ENCODE measurements at places on chromosomes 11 and 22.

- DNase-seq: peak; percentile 51
Measured at GRCh38 chr11:36775130-36775529, 177.1 kb upstream of the RAG2 start.

DNA sequence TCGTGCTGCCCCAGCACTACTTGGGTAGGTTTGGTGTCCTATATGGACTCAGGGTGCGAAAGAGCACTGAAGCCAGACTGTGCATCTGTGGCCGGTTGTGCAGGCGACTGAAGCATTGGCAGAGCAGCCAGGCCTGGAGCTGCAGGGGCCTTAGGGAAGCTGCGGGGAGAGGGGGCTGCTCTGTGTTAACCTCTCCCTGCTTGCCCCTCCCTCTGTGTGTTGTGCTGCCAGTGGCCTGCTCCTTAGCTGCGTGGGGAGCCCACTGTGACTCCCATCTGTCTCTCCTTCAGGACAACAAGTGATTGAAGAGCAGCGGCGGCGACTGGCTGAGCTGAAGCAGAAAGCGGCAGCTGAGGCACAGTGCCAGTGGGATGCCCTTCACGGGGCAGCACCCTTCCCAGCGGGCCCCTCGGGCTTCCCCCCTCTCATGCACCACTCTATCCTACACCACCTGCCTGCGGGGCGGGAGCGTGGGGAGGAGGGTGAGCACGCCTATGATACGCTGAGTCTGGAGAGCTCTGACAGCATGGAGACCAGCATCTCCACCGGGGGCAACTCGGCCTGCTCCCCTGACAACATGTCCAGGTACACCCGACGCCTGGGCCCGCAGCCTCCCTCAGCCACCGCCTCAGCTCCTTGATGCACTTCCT, 34.3 kb downstream of the TREH start:
- no peak for DNase-seq

DNA sequence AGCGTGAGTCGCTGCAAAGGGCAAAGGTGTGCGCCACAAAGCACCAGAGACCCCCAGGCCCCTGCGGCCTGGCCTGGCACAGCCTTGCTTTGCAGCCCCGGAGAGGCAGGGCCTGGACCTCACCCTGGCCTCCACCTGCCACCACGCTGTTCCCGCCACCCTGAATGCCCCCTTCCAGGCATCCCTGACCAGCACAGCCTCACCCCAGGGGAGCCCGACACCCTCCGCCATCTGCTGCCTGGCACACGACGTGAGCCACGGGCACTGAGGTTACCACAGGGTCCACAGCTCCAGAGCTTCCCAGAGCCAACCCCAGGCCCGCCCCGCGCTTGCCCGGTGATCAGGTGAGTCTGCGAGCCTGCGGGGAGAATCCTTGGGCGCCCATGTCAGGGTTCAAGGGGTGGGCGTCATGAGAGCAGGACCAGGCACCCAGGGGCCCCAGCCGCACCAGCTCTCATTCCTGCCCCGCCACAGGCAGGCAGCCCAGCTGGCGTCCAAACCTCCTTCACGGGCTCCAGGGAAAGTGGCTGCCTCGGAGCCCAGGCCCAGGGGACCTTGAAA, 171.3 kb downstream of the BRD1 start:
- no peak for DNase-seq

- no peak for DNase-seq
Measured at GRCh38 chr11:82521427-82521826, 212.2 kb downstream of the FAM181B start.

GRCh38 chr11:120564573-120565311, 53.2 kb downstream of the GRIK4 start:
- no peak for DNase-seq

GRCh38 chr11:115939104-115939730, 435.0 kb upstream of the CADM1 start:
- DNase-seq: no peak

GRCh38 chr22:47337161-47337621, 574.7 kb downstream of the TBC1D22A start:
- DNase-seq: peak; percentile 87

DNA sequence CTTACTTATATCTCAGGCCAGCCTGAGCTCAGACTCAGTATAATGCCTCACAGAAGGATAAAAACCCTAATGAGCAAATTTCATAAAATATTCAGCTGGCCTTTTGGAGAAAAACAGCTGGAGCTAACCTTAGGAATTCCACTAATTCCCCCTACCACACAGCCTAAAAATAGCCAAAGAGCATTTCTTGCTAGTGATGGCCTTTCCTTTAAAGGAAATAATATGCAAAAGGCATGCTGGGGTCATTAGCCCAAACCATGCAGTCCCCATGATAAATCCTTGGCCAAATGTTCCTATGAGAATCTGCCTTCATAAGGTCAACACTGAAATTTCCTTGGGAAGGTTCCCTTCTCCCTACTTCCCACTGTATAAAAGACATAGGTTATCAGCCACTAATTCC, 38.2 kb downstream of the SYTL2 start:
- DNase-seq: no peak

GRCh38 chr11:111512296-111513239, at the start of gene BTG4:
TSS of gene BTG4 (minus strand) at chr11:111512386. CDS start at chr11:111498776, 13,610 bp downstream.
- DNase-seq: no peak

DNA sequence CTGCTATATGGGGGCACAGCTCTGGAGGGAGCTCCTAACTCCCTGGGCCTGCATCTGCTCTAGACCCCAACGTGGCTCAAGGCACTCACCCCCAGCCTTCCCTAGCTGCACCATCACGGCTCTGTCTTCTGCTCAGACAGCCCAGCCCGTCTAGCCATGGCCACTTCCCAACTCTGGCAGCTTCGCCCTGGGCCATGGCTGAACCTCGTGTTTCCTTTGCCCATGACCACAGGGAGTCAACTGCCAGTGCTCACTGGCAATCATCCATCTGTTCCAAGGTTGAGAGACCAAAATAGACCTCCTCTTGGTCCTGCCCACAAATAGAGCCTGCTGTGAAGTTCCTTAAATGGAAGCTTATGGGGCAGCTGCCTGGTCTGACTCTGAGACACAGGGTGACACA, 5.4 kb downstream of the LMO1 start:
- DNase-seq: no peak

DNA sequence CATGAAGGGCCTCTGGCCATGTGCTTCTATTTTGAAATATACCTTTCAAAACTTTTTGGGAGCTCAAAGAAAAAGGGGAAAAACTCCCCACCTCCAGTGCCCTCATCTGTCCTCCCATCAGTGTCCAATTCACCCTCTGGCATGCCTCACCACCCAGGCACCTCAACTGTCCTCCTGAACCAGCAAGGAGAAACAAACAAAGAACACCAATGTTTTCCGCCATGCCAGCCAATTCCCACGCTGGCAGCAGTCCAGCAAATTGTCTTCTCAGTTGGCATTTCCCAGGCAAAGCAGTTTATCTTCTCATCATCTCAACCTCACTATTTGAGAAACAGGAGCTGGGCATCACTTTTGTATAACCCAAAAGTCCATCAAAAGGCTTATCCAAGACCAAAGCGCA, 496.9 kb downstream of the SOX6 start:
- DNase-seq: no peak

DNA sequence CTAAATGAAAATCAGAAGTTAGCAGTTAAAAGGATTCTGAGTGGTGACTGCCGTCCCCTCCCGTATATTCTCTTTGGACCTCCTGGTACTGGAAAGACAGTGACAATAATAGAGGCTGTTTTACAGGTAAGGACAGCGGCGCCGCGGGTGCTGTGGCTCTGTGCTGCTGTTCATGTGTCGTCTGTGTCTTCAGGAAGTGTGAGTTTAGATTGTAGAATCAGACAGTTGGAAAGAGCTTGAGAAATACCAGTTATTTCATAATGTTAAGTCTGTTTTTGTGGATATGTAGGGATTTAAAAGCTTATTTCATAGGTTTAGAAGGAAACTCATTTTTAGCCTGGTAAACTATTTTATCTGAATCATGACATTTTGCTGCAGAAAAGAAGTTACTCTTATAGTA, 27.4 kb upstream of the PANX2 start:
- DNase-seq: no peak

- no peak for DNase-seq
Measured at GRCh38 chr22:46021577-46021976, 44.6 kb upstream of the WNT7B start.

GRCh38 chr22:29187831-29188230, 17.9 kb upstream of the EMID1 start:
- DNase-seq: no peak

- DNase-seq: no peak
Measured at GRCh38 chr22:39917776-39918495, 17.1 kb downstream of the GRAP2 start.

GRCh38 chr11:60849641-60850520, 5.9 kb downstream of the PTGDR2 start:
- DNase-seq: no peak

GRCh38 chr11:72042064-72042745, 38.1 kb downstream of the NUMA1 start:
- DNase-seq: no peak

- DNase-seq: peak; percentile 12
Measured at GRCh38 chr11:18193010-18193409, 20.4 kb downstream of the MRGPRX4 start.

- no peak for DNase-seq
Measured at GRCh38 chr11:107583629-107584195, 7.2 kb upstream of the ELMOD1 start.

DNA sequence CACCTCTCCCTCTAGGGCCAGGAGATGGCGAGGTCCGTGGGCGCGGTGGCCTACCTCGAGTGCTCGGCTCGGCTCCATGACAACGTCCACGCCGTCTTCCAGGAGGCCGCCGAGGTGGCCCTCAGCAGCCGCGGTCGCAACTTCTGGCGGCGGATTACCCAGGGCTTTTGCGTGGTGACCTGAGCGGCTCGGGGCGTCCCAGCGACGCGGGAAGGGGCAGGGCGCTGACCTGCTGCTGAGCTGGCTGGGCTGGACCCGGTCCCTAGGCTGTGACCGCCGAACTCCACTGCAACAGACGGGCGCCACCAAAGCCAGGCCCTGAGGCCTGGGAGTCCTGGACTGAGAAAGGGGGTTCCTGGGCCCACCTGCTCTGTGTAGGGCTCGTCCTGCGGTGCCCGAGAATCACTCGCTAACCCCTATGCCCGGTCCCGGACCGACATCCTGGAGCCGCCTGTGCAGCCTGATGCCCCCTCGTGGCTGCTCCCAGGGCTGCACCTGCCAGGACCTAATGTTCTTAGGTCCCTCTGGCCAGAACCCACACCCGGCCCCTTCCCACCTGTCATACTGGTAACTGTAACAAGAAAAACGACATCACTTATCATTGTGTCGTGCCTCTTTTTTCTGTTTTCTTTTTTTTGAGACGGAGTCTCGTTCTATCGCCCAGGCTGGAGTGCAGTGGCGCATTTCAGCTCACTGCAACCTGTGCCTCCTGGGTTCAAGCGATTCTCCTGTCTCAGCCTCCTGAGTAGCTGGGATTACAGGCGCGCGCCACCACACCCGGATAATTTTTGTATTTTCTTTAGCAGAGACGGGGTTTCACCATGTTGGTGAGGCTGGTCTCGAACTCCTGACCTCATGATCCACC, 15.0 kb downstream of the RHOD start:
- peak; percentile 69 for DNase-seq

DNA sequence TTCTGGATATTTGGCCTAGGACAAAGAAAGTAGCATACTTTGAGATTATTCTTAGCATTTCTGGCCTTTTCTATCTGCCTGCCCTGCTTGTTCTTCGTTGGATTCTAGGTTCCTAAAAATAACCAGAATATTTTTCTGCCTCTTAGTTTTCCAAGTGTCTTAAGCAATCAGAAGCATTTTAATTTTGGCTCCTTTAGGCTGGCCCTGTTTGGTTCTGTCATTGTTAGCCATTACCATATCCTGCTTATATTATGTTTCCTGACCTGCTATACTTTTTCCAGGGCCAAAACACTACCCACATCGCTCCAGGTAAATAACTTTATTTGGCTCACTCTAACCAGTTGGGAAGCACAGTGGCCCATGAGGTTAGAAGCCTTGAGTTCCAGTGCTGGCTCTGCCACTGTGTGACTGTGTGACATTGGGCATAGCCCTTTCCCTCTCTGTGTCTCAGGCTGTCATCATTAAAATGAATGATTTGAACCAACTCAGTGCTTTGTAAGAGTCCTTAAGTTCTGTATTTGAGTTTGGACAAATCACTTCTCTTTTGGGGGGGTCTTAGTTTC, 91.1 kb downstream of the STIM1 start:
- no peak for DNase-seq

DNA sequence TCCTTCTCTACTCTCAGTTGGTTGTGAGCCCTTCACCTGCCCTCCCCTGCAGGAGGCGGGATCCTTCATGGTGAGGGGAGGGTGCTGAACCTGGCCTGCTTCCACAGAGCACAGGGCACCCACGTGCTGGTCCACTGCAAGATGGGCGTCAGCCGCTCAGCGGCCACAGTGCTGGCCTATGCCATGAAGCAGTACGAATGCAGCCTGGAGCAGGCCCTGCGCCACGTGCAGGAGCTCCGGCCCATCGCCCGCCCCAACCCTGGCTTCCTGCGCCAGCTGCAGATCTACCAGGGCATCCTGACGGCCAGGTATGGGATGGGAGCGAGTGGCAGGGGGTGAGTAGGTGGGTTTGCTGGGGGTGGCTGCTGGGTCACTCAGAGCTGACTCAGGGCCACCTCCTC, 6.3 kb downstream of the SSH3 start:
- DNase-seq: no peak

DNA sequence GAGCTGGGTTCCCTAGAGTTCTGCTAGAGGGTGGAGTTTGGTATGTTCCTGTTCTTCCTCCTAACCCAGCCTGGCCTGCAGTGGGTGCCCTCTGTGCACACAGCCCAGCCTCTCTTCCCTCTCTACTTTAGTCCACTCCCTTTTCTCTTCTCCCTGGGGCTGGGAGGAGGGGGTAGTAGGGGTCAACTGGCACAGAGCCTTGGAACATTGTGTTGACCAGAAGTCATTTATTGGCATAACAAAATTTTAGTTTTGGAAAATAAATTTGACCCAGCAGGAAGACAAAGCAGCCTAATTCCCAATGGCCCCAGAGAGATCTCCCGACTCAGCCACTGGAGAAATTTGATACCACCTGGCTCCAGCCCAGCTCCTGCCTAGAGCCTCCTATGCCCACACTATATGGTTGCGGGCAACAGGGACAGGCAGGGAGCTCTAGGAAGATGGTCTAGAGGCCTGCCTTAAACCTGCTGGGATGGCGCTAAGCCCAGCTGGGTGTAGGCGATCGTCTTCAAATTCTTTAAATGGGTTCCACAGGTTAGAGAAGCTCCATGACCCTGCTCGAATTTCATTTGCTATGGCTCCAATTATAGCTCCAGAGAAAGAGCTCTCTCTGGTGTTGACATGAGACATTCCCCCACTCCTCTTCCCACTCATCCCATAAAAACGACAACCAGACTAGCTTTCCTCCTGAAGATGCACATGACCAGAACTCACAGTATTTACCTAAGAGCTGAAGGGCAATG, 9.9 kb downstream of the PCSK7 start:
- DNase-seq: no peak

GRCh38 chr11:31651822-31652221, 142.3 kb downstream of the ELP4 start:
- DNase-seq: no peak

DNA sequence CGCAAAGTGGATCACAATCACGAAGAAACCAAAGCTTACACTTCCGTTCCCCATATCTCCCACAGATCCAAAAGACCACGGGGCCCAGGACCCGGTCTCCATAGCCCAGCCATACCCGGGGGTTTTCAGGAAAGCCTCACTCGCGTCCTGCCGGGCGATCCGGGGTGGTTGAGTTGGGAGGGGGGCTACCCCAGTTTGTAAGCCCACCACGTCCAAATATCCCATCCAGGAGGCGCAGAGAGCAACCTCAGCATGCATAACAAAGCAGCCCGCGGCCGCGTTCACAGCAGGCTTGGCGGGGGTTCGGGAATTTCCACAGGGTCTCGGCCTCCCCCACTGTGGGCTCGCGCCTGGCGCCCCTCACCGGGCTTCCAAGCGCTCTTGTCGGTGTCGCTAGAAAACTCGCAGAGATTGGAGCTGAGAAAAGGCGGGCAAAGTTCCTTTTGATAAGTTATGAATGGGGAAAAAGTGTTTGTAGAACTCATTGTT, 9.5 kb downstream of the SDF2L1 start:
- DNase-seq: no peak
